ENCODE measurements at places on chromosomes 5 and 9.

DNA sequence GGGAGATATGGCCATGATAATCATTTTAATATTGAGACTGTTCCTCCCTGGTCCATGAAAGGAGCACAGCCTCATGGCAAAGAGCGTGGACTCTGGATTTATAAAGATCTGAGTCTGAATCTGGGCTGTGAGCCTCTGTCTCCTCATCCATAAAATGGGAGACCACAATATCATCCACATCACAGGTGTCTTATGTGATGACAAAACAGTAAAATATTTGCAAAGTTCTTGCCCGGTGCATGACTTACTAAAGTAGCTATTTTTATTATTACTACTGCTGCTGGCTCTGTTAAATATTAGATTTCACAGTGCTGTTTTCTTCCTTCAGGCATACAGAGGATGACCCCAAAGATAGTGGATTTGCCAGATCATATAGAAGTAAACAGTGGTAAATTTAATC lies 74.1 kb downstream of the TEK start:
- no peak for DNase-seq

DNA sequence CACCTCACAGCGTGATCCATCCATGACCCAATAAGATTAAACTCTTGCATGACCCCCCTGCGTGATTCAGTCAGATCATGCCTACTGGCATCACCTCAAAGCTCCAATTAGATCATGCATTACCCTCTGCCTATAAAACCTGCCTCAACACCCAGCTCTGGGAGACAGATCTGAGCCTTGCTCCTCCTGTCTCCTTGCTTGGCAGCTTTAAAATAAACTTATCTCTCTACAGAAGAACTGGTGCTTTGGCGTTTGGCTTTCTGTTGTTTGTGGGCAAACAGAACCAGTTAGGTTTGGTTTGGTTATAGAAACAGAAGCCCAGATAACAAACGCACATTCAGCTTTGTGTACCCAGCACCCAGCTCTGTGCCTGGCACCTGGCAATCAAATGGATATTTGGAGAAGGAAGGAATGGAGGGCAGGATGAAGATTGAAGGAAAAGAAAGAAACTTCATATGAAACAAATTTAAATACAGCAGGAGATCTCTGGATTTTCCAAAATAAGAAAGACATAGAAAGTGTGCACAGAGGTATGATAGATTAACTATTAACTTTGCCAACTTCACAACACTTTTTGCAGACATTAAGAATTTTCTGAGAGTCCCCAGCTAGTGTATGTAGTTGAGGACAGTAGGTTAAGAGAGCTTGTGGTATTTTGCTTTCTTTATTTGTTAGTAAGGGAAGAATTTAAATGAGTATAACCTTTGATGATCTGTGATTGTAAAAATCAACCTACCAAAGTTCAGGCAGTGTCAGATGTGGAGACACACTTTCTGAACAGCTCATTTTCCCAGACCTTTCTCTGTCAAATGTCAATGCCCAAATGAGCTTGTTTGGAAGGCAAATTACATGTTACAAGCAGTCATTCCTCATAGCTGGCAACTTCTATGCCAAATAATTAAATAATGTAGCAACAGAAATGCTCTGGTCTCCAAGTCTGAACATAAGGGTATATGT lies 102.1 kb upstream of the ASTN2 start:
- no peak for DNase-seq

- DNase-seq, result no peak
Measured at GRCh38 chr5:116769470-116769869, 194.8 kb upstream of the SEMA6A start.

- no peak for DNase-seq
Measured at GRCh38 chr9:127832248-127832647, 22.2 kb downstream of the ENG start.

- DNase-seq, result no peak
Measured at GRCh38 chr5:135047347-135047695, 13.3 kb upstream of the PITX1 start.

- no peak for DNase-seq
Measured at GRCh38 chr5:60207040-60207439, 313.5 kb upstream of the PDE4D start.

- DNase-seq, result no peak
Measured at GRCh38 chr5:9157811-9158210, 388.1 kb downstream of the SEMA5A start.

- DNase-seq, result no peak
Measured at GRCh38 chr5:137611794-137612435, 112.8 kb upstream of the SPOCK1 start.

- no peak for DNase-seq
Measured at GRCh38 chr9:126329476-126330275, 3.0 kb downstream of the MVB12B start.

DNA sequence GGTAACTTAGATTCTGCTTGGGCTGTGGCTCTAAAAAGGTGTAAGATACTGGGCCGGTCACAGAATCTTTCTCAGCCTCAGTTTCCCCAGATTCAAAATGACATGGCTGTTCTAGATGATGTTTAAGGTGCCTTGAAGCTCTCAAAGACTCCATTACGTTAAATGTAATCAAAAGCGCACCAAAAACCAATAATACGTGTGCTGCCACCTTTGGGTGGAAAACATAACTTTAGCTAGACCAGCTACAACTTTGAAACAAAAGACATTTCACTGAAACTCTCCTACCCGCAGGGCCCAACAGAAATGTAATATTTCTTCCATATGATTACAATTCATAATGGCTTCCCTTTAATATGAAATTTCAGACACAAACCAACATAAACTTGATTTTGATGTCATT lies 35.0 kb upstream of the PCSK5 start:
- no peak for DNase-seq

GRCh38 chr9:75071530-75072122 lies 16.3 kb downstream of the NMRK1 start:
- no peak for DNase-seq

DNA sequence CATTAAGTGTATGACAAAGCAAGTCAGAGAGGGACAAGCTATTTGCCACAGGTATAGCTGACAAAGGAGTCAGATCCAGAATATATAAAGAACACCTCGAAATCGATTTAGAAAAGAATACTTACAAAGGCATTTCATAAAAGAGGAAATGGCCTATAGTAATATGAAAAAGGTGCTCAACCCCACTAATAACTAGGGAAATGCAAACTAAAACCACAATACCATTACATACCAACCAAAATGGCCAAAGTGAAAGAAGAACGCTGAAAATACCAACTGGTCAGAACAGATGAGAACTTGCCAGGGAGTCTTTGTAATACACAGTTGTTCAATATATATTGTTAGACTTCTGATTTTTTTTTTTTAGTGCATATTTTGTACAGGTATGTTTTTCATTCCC lies 152.9 kb downstream of the CDC42SE2 start:
- DNase-seq, result no peak

DNA sequence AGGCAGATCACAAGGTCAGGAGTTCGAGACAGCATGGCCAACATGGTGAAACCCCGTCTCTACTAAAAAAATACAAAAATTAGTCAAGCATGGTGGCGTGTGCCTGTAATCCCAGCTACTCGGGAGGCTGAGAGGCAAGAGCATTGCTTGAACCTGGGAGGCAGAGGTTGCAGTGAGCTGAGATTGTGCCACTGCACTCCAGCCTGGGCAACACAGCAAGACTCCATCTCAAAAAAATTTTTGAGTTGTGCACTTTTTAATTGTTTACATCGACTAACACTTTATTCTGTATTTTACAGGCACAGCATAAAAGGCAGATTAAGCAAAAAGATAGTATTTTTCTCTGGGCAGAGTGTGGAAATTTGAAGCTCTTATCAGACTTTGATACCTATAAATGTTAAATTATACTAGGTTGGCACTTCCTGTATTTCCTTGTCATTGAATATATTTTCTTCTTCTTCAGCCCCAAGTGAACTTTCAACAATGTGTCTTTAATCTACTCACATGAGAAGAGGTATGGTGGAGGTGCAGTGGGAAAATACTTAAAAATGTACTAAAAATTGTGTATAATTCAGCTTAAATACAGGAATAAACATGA lies 180.6 kb upstream of the ELL2 start:
- no peak for DNase-seq

GRCh38 chr9:113569472-113570060 lies 106.0 kb downstream of the RGS3 start:
- DNase-seq, result no peak

GRCh38 chr5:89575319-89575718 lies 692.3 kb upstream of the MEF2C start:
- DNase-seq, result no peak

- DNase-seq, result no peak
Measured at GRCh38 chr5:68587171-68587570, 371.6 kb downstream of the PIK3R1 start.

GRCh38 chr9:18167733-18168132 lies 306.2 kb upstream of the ADAMTSL1 start:
- DNase-seq, result no peak

DNA sequence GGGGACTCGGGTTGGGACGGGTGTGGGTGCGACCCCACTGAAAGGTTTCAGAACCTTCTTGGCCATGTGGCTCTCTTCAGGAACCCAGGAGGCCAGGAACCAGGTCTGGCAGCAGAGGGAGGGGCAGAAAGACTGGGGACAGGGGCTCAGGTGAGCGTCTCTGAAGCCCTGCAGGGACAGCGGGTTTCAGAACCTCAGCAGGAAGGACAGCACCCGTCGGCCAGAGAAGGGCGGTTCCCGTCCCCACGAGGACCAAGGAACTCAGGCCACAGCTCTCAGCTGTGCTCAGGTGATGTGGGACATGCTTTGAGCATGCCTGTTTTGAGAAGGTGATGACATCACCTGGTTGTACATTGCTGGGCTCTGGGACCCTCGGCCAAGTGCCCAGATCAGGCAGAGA lies 25.7 kb downstream of the SLC12A7 start:
- no peak for DNase-seq

DNA sequence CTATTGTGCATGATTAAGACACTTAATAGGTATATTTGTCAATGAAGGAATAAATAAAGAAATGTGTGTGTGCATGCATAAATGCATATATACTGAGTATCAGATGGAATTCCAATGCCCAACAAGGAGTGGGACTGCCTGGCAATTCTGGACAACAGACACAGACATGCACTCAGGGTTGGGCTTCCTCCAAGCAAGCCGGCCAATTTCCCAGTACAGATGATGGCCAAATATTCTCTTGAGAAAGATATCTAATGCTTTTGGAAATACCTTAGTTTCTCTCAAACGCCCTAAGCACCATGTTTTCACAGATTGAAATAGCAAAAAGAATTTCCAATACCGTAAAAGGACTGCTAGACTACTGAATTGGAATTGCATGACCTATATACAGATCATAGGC lies 11.1 kb downstream of the FTMT start:
- no peak for DNase-seq

GRCh38 chr5:33969572-33970452 lies 14.7 kb downstream of the SLC45A2 start:
- no peak for DNase-seq

DNA sequence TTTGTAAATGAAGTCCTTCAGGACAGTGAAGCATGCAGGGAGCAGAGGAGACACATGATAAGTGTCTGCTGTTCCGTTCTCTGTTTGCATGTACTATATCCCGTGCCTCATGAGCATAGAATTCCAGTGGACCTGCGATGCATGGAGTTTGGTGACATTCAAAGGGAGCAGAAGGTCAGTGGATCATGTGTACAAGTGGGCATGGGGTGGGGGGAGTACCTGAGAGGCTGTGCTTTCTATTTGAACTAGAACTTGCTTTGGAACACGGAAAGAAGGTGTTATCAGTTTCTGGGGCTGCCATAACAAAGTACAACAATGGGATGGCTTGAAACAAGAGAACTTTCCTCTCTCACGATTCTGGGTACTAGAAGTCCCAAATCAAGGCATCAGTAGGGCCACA lies 5.1 kb upstream of the CCNJL start:
- no peak for DNase-seq

DNA sequence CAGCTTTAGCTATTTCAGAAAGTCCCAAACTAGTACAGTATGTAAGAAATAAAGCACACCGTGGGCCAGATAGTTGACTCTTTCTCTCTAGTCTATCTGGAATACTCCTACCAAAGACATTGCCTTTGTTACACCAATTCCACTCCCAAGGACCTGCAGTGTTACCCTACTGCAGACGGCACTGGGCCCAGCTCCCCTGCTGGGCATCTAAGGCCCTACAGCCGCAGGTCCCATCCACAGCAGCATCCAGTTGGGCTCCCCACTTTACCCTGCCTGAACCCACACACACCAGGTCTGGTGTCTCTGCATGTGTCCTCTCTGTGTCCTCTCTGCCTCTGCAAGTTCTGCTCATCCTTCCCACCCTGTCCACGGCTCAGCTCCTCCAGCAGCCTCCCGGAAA lies 22.5 kb downstream of the TNIP1 start:
- DNase-seq, result no peak

DNA sequence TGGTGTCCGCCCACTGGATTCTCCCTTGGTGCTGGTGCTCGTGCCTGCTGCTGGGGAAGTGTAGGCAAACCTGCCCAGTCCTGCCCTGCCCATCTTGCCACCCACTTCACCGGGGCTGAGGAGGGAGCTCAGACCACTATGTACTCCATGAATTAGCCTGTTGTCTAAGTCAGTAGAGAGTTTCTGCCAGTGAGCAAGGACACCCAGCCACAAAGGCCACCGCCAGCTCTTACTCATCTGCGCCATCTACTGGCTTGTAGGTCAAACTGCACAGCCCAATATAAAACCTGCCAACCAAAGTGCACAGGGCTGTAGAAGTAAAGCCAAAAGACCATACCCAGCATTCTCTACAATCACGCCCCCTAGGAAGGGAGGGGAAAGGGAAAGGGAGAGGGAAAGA lies 102.3 kb downstream of the GLIS3 start:
- no peak for DNase-seq

DNA sequence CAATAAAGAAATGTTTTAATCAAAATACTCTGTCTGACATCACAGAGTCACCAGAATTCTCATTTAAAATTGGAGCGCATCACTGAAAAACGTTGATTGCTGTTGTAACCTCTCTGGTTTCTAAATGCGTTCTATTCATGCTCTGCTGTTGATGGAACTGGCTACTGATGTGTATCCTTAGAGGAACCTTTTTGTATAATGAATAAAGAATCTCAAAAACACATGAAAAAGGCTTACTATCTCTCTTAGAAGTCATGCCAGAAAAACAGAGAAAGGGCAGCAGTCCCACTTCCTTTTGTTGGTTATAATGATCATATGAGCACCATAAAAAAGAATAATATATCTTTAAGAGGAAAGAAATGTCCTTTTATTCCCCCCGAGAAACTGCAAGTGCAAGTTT lies 615.5 kb downstream of the TLE1 start:
- no peak for DNase-seq

DNA sequence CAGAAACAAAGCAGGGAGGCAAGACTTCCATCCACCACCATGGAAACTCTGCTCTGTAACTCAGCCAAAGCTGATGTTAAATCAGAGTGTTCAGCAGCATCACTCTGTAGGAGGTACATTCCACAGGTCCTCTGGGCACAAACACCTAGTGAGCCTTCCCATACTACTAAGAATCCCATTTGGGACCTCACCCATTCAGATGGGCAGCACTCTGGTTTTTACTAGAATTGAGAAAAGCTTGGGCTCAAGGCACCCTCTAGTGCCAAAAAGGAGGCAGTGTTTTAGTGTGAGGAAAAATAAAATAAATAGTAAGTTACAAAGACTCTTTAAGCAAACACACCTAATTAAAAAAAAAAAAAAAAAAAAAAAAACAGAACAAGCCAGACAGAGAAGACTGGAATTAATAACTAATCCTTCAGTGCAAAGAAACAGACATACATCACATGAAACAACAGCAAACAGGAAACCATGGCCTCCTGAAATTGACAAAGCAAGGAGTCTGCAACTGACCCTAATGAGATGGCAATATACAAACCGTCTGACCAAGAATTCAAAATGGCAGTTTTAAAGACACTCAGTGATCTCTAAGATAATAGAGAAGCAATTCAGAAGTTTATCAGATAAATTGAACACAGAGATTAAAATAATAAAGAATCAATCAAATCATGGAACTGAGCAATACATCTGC lies 159.5 kb downstream of the GNA14 start:
- no peak for DNase-seq

GRCh38 chr5:32044434-32044833 lies 129.7 kb downstream of the GOLPH3 start:
- no peak for DNase-seq

All from cardiac septum (tissue), 1 donor.